NCI-H345 (cell line): ENCODE measurements at places on chromosomes 6 and 20.

- DNase-seq = no peak
Observed at GRCh38 chr20:16405254-16405653, 168.0 kb downstream of the KIF16B start.

- DNase-seq = no peak
Observed at GRCh38 chr6:134177236-134177635, 124.8 kb upstream of the SLC2A12 start.

DNA sequence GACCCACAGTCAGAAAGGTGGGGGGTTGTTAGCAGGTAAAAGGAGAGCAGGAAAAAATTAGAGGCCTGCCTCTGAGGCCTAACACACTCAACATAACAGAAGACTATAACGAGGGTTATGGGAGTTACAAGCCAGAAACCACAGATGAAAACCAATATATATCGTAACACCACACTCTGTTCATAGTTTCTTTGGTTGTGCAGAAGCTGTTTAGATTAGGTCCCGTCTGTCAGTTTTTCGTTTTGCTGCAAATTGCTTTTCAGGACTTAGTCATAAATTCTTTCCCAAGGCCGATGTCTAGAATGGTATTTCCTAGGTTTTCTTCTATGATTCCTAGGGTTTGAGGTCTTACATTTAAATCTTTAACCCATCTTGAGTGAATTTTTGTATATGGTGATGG is 3.7 kb upstream of the MAP3K5 start:
- no peak for DNase-seq

- DNase-seq = peak; percentile 31
Observed at GRCh38 chr20:8215361-8215781, 83.3 kb downstream of the PLCB1 start.

DNA sequence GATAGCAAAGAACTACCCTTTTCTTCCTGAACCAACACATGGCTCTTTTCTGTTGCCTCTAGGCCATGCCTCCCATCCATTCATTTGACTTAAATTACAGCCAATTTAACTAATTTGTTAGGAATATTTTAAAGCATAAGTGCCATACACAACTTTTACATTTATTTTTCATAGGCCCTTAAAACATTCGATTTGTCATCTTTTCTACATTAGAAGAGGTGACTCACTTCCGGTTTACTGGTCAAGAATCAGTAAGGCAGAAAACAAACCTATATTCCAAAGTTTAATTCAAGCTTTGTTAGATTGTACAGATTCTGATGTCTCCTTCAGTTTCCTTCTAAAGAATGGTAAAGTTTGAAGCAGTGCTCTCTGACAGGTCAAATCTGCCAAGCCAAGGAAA is 344.3 kb downstream of the SAMD5 start:
- DNase-seq = no peak

DNA sequence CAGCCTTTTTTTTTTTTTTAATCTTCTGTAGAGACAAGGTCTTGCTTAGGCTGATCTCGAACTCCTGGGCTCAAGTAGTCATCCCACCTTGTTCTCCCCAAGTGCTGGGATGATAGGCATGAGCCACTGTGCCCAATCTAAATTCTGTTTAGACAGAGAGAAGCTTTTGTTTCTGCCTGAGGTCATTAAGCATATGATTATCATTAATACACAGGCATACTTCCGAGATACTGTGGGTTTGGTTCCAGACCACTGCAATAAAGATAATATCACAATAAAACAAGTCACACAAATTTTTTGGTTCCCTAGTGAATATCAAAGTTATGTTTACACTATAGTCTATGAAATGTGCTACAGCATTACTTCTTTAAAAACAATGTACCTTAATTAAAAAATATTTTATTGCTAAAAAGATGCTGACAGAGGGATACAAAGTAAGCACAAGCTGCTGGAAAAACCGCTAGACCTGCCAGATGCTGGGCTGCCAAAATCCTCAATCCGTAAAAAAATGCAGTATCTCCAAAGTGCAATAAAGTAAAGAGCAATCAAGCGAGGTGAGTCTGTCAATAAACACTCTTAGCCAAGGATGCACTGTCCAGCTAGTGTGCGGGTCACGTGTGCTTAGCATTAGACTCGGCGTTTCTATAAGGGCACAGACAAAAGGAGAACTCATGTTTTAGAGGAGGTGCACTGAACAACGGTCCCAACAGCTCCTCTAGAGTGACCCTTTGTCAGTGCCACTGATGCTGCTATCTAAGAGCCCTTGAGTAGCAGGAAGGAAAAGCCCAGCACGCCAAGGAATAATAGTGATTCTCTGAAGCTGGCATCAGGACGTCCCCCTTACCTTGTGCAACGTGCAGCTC is 16.1 kb downstream of the TXNDC5 start:
- no peak for DNase-seq

GRCh38 chr6:28005975-28006374 is 48.9 kb downstream of the OR2B6 start:
- no peak for DNase-seq

DNA sequence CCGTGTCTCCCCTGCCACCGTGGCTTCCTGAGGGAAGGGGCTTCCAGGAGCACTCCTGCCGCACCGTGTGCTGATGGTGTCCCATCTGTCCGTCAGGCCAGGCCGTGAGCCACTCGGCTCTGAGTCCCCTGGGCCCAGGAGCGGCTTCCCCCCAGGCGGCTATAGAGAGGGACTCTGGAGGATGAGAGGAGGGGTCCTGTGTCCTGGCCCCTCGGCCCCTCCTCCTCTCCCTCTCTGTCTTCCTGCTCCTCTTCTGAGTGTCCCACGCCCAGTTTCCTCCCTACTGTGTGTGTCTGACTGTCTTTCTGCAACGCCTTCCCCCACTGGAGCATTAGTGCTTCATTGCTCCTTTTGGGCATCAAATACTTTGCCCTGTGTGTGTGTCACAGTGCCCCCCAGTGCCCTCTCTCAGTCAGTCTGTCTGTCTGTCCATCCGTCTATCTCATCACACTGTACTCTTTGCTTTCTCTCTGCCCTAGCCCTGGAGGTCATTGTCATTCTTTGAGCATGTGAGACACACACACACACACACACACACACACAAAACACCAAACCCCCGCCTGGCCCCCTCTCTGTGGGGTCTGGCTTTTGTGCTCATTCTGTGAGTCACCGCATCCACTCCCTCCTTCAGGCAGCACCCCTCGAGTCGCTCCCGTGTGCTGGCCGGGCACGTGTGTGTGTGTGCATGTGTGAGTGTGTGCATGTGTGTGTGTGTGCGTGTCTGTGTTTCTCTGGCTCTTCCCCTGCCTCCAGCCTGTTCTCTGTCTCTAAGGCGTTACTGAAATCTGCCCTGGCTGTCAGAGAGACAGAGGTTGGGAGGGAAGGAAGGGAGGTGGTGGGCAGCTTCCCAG is 71.9 kb downstream of the SRC start:
- DNase-seq = no peak

- DNase-seq = no peak
Observed at GRCh38 chr20:1696521-1697209, 39.1 kb upstream of the SIRPG start.

GRCh38 chr6:4844108-4844507 is 67.9 kb downstream of the CDYL start:
- no peak for DNase-seq
